ENCODE measurements at places on chromosomes 7 and 10.

DNA sequence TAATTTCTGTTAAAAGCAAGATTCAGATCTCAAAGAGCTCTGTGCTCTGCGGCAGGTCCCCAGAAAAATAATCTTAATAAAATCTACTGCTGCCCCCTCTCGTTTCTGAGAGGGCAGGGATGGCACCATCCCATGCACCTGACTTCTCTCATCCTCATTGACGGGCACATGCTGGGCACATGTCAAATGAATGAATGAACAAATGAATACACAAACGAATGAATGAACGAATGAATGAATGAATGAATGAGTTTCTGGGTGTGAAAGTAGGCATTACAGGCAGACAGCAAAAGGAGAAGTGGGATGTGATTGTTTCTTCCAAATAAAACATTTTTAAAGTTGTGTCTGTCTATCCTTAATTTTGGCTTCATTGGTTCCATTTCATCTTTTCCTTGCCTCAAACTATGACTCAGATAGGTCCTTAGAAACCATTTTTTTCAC lies 398.1 kb upstream of the PRKCQ start:
- DNase-seq = no peak

GRCh38 chr10:1572519-1573333 lies 164.6 kb downstream of the ADARB2 start:
- no peak for DNase-seq

GRCh38 chr10:69335063-69335587 lies 56.8 kb downstream of the HK1 start:
- DNase-seq = no peak

DNA sequence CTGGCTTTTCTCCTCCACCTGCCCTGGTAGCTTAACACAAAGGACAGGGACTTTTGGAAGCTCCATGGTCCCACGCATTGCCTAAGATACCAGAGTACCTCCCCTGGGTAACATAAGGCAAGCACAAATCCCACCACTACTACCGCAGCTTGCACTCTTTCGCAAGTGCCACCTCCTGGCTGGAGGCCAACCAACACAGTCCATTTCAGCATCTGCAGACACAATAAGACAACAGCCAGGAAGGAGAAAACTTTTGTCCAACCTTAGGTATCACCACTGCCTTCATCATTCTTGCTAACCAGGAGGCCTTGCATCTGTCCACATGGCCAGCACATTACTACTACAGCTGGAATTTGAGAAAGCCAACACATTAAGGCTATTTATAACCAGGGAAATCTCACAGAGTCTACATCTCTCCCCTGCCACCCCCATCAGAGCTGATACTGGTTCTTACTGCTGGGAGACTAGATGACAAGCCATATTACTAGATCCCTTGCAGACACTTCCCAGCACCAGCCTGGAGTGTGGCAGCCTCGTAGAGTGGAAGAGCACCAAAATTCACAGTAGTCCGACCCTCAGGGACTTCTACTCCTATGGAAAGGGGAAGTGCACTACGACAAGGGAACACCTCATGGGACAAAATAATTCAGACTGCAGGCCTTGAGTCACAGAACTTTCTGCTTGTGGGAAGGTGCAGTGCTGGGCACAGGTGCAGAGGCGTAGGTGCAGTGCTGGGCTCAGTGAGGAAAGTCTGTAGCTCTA lies 39.8 kb upstream of the CDK13 start:
- no peak for DNase-seq

DNA sequence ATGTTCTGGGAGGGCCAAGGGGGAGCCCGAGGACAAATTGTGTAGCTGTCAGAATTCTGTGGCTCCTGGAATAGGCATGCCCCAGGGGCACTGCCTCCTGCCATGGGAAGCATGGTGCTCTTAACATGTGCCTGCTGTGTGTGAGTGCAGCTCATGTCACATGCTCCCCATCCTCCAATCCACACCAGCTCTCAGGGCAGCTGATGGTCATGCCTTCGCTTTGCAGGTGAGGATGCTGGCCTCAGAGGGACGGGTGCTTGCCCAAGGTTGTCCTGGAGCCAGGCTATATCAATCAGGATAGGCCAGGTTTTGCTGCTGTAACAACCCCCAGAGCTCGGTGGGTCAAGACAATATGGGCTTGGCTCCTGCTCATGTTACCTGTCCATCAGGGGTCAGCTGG lies 303.4 kb downstream of the RPS24 start:
- DNase-seq = no peak

DNA sequence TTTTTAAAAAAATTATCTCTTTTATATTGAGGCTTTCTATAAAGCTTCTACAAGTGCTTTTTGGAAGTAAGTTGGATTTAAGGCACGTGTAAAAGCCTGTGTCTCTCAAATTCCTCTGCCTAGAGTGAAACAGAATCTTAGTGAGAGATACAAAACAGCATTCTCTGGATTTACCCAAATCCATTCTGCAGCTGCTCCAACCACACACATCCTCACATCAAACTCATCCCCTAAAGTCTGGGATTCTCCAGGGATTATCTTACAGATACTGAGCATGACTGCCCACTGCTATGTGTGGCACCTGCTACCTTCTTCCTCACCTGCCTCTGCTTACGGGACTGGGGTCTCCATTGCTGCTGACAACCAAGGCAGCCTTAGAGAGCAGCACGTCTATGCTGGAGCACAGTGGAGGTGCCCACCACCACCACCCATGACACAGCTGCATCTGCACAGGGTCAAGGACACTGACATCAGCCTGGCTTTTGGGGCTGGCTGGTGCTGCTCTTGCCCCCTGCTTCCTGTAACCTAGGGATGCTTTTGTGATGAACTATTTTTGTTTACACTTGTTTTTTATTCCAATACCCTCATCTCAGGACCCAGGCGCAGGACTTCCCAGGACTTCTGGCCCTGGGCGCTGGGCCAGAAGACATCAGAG lies 139.2 kb upstream of the NAMPT start:
- DNase-seq = no peak

GRCh38 chr10:131795761-131796160 lies 105.0 kb upstream of the PPP2R2D start:
- no peak for DNase-seq

DNA sequence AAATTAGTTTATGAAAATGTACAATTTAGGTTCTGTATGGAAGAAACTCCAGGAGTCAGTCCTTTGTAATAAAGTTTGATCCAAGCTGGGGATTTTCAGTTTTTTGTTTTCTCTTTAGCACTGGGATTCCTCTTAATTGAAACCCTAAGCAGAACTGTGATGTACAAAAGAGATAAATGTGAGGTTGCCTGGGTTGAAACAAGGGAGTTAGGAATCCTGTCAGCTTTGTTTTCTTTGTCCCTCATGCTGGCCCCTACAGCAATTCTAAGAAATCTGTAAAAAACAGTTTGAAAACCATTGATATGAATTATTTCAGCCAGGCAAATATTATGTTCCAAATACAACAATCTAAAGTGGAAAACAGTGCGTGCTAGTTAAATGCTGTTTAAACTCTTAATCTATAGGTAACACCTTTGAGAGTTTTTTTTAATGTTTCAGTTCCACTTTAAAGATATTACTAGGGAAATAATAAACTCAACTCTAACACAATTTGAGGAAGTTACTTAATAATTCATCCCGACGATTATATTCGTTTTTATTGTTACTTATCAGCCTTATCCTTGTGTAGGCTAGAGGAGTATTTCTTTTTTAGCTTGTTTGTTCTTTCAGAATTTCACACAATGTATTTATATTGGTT lies 65.3 kb downstream of the SGCE start:
- no peak for DNase-seq

DNA sequence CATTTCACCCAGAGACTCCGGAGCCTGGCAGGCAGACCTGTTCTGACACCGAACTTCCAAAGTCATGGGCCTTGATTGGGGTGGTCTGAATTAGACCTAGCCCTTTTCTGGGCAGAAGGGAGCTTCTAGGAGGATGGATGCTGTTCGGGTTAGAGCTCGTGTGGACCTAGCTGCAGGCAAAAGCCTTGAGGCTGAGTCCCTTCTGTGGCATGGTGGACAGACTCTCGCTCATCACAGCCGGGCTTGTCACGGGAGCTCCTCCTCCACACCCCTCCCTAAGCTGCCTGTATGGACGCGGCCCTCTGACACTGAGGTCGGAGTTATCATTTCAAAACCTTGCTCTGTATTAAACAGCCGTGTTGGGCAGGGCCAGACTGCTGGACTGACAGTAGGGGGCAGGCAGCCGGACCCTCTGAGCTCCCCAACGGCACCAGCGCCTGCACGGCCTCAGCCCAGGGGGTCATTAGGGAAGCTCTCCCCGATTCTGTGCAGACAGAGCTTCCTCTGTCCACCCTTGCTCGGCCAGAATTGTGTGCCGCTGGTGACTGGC lies 2.2 kb downstream of the IRF5 start:
- DNase-seq = no peak

DNA sequence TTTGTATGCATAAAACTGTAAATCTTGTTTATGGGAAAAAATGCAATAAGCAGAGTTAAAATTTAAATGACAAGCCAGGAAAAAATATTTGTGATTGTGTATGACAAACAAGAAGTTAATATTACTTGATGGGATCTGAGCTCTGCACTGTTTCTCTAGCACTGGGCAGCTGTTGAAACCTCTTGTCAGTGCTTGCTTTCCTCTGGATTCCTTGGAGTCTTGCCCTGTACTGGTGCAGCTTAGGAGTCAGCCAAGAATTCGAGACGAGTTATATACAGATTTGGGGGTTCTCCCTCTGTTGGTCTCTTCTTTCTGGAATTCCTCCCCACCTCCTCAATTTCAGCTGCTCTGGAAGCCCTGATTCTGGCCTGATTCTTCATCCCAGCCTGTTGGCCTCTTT lies 24.3 kb upstream of the OPN4 start:
- DNase-seq = no peak

GRCh38 chr7:22397981-22398380 lies 41.0 kb upstream of the RAPGEF5 start:
- no peak for DNase-seq

GRCh38 chr10:100024748-100025147 lies 15.0 kb upstream of the DNMBP start:
- no peak for DNase-seq

- DNase-seq = no peak
Observed at GRCh38 chr10:73506491-73506890, 10.7 kb upstream of the PPP3CB start.

- DNase-seq = no peak
Observed at GRCh38 chr10:2885288-2886278, 181.8 kb upstream of the PFKP start.
